ENCODE measurements at places on chromosomes 2 and 18.

DNA sequence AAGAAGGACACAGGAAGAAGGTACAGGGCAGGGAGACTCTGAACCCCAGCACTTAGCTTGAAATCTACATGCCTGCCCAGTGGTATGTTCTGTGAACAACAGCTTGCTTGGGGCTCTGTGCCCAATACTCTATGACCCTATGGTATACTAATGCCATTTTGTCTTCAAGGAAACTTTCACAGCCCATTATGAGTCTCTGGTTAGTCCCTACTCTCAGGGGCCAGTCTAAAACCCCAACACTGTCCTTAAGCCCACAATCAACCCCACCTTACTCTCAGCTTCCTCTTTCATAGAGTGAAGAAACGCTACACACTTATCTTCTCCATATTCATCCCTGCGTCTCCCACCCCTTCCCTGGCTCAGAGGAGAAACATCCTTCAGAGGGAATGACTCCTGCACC lies 16.0 kb downstream of the NEB start:
- no peak for DNase-seq

DNA sequence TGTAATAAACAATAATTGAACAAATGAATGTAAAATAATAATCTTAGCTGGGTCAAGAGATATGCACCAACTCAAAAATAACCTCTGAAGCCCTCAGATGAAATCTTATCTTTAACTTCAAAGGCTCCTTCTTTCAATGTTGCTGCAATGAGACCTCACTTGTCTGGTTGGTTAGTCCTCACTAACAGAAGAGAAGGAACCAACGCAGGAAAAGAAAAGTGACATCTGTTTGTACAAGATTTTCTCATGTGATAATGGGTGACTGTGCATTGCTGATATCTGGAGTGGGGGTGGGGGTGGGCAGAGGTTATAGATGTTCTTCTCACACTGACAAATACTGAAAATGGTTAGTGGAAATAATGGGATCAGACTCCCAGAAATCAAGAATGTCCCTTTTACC lies 2.6 kb downstream of the SCN7A start:
- no peak for DNase-seq

DNA sequence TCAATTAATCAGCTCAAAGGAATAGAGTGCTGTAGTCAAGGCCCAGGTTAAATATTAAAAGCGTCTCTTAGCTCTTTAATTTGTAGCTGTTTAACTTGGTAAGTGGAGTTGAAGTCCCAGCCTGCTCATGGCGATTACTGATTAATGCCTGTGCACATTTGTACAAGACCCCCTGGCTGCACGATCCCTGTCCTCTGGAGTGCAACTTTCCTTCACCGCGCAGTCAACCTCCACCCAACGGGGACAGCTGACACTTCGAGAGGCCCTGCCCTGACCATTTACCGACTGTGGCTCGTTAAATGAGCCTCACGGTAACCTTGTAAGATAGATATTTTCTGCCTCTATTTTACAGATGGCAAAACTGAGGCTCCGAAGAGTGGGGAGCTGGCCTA lies 5.5 kb upstream of the CYS1 start:
- no peak for DNase-seq

DNA sequence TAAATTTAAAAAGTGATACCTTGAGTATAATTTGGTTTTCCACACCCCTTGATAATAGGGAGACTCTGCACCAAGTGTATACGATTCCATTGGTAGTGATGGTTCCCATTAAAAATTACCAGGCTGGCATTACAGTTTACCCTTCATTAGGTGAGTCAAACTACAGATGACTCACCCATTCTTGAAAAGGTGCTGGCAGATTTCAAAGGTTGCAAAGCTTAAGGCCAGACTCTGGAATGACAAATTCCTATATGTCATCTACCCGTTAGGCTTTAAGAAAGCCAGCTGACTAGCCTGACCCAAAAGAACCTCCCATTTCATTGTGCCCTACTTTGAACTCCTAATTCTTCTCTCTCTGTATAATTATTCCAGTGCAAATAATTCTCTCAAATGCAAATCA lies 124.4 kb downstream of the LRRTM4 start:
- DNase-seq = no peak

DNA sequence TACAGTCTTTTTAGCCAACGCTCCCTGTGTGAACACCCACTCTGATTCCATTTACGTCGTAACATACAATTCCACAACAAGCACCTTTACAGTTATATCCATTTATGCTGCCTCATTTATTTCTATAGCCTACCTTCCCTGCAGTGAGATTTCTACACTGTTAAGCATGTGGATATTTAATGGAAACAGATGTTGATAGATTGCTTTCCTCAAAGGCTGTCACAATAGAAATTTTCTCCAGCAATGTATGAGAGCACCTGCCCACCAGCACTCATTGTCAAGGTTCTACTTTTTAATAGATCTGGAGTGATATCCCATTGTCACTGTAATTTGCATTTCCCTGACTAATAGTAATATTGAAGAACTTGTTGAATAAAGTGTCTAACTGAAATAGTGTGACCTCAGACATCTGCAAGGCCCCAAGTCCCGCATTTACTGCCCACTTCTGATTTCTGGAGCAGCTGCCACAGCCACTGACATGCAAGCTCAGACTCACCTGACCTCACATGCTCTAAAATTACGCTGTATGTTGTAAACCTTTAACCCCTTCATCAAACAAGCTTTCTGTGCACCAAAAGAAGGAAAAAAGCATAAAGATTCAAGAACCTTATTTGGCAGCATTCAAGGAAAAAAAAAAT lies 295.1 kb downstream of the CNTNAP5 start:
- no peak for DNase-seq

DNA sequence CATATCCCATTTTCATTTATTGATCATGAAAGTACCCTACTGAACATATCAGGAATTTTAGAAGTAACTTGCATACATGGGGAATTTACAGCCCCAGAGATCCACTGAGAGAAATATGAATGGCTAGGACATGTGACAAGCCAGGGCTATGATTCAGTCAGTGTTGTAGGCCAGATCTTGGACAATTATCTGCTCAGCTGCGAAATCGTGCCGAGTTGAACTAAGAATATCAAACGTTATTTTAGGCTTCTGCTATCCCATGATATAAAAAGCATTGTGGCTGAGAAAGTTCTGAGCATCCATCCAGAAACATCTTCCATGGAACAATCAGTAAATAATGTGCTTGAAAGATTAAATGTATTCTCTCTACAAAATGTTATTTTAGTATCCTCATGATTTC lies 85.7 kb upstream of the UNC80 start:
- DNase-seq = no peak

DNA sequence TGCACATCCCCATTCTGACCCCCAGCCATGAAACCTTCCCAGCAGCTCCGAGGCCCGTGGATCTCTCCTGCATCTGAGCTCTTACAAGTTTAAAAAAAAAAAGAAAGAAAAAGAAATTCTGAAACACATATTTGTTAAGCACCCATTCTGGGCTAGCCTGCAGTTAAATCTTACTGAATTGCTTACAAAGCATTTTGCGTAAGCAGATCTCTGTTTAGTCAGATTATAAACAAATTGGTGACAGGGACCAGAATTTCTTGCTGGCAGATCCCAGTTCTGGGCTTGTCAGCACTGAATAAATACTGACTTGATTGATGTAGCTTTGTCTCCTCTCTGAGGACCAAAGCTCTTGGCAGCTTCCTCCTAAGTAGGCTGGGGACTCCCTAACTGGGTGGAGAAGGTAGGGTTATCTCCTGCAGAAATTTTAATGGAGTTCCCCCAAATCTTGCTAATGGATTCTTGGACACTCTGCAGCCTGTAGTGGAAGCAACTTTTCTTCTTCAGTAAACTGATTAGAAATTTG lies 160.9 kb downstream of the MIB1 start:
- DNase-seq = no peak

DNA sequence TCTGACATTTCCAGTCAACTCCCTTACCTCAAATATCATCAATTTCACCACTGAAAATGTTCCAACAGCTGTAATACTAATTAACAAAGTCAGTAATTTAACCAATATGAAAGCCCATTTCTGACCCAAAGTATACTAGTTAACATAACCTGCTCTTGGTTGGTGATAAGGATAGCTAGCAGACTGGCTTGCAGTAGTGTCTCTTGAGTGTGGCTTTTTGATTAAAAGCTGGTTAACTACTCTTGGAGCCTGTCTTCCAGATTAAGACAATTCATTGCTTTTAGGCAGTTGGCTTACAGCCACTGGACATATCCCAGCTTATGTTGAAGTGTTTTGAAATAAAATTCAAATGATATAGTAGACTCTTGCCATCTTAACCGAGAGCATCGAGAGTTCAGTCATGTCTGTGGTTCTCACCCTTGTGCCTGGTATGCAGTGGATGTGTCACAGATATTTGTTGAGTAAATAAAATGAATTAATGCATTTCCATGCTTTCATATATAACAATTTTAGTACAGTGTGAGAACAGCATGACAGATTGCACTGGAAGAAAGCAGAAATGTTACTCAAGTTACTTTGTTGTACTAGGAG lies 158.1 kb downstream of the TANC1 start:
- DNase-seq = no peak

- DNase-seq = no peak
These were observed 56.7 kb downstream of the ALPK2 start for GRCh38 chr18:58572181-58572580.

DNA sequence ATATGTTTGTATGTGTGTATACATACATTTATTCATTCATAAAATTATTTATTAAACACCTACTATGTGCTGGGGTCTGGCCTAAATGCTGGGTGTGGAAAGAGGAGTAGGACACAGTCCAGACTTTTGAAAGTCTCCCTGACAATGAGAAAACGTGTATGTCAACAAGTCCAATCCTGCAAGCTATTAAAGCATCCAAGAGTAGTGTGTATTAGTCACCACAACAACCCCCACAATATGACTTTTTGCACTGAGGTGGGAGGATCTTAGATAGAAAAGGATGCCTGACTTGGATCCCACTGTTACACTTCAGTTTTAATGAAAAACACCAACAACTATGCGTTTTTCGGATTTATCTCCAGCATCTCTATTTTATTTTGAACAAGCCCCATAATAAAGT lies 446.4 kb downstream of the EPHA4 start:
- DNase-seq = no peak

DNA sequence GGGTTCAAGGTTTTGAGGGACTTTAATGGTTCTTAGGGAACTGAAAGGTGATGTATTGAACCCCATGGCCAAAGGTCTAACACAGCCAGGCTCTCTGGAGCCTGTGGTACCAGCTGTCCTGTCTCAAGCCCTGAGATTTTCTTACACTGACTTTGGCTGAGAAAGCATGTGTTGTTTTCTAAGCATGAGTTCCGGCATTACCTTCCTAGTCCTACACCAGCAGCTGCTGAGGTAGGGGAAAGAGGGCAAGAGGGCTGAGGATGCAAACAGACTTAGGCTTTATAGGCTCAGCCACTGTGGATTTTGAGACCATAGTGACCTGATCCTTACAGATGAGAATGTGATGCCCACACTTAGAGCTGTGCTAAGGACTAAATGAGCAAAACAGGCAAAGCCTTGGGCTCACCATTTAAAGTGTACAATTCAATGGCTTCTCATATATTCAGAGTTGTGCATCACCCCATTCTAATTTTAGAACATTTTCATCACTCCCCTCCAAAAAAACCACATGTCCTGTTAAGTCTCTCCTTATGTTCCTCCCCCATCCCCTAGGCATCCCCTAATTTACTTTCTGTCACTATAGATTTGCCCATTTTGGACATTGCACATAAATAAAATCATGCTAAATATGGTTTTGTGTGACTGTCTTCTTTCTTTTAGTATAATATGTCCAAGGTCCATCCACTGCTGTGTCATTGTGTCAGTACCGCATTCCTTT lies 99.7 kb upstream of the OTOS start:
- no peak for DNase-seq

GRCh38 chr2:208101716-208102631 lies 22.4 kb downstream of the CRYGD start:
- no peak for DNase-seq

DNA sequence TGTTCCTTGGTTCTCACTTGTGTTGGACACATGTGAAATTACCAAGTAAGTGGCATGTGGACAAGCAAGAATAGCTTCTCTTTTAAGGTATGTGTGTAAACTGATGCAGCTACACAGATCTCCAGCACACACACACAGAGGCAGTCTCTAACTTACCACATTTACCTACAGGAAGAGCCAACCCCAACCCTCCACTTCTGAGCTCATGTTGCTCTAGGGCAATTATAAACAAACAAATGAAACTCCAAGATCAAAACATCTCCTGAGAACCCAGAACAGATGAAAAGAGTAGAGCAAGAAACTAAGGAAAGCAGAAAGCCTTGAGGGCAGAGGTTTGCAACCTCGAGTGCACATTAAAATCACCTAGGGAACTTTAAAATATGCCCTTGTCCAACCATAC lies 16.0 kb upstream of the TMEM37 start:
- no peak for DNase-seq

DNA sequence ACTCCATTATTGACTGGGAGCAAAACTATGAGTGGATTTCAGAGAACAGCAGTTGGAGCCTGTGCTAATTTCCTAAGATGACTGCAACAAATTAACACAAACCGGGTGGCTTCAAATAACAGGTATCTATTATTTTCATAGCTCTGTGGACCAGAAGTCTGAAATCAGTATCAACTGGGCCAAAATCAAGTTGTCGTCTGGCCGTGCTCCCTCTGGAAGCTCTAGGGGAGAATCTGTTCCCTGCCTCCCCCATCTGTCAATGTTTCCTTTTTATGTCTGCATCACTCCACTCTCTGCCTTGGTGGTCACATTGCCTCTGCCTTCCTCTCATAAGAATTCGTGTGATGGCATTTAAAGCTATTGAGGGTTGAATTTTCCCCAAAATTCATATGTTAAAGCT lies 269.8 kb downstream of the TMX3 start:
- DNase-seq = no peak

- no peak for DNase-seq
These were observed 4.7 kb downstream of the SNORC start for GRCh38 chr2:232874677-232875223.

DNA sequence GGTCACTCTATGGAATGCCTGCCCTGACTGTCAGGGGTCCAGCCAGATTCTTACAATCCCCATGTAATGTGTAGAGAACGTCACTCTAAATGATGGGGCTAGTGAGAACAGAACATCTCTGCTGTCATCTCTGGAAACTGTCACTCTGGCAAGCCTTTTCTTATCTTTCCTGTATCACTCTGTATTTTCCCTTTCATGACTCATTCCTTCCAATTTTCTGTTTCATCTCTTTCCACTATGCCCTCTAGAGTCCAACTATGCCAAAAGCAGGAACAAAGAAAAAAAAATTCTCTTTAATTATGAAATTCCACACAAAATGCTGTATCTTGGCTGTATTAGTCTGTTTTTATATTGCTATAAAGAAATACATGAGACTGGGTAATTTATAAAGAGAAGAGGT lies 608.8 kb downstream of the ADCYAP1 start:
- DNase-seq = no peak
